ENCODE measurements at places on chromosomes 16 and 17.
A peak's percentile ranks its signal among the peaks of the same experiment; 100 is the strongest.

DNA sequence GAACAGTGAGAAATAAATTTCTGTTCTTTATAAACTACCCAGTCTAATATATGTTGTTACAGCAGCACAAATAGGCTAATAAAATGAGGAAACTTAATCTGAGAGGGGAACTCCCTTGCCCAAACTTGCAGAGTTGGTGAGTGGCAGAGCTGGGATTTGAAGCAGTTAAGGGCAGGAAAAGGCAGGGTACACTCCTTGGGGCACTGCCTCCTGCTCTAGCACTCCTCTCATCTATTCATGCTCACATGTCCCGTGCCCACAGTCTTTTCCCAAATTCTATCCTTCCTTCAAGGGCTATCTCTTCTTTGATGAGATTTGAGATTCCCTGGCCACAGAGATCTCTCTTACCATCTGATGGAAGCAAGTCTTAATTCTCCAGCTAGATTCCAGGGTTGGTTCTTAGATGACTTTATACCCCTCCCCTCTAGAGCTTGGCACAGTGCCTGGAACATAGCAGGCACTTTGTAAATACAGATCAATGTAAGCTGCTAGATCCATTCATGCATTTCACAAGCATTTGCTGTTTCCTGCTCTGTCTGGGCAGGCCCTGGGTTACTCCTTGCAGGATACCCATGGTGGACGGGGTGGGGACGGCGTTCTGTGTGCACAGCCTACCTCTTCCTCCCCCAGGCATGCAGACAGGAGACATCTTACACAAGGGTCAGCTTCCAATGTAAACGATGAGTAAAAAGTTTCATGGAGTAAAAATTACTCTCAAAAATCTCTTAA is 39.2 kb upstream of the ABCC12 start:
- no peak for DNase-seq

- no peak for DNase-seq
Observed at GRCh38 chr17:41737680-41738023, 3.2 kb upstream of the HAP1 start.

GRCh38 chr16:3017794-3018506 is at the start of gene CLDN6:
Gene CLDN6, minus strand, starts transcription at chr16:3018183. Its CDS starts 2,162 bp downstream, at chr16:3016021.
- no peak for DNase-seq

DNA sequence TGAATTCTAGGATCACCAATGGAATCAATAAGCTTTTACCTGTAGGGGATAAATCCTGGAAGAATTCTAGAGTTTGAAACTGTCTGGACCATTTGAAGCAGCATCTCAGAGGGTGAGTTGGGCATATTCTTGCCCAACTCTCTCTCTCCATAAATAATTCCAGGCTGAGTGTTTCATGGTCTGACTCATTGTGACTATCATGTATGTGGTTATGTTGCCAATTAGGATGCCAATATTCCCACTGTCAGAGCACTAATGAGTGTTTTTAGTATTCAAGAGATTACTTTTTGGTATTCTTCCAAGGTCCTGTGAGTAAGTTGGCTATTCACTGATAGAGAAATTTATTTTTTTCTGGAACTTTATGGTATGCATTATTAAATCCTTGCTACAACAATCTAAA is 456.9 kb downstream of the TOX3 start:
- DNase-seq = no peak

DNA sequence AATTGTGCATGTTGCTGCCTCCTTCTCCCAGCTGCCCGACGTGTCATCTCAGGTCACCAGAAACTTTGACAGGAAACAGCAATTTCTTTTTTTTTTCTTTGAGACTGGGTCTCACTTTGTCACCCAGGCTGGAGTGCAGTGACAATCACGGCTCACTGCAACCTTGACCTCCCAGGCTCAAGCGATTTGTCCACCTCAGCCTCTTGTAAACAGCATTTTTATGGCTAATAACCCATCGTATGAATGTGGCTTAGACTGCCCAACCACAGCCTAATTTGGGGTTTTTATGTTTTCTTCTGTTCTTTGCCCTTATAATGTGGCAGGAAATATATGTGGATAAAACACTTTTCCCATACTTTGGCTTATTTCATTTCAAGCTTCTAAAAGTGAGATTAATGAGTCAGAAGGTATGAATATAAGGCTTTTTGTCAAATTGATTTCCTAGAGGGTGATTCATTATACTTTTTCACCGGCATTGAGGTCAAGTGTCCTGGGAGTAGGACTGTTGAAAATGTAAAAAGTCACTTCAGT is 31.0 kb upstream of the SLC5A10 start:
- DNase-seq = no peak

DNA sequence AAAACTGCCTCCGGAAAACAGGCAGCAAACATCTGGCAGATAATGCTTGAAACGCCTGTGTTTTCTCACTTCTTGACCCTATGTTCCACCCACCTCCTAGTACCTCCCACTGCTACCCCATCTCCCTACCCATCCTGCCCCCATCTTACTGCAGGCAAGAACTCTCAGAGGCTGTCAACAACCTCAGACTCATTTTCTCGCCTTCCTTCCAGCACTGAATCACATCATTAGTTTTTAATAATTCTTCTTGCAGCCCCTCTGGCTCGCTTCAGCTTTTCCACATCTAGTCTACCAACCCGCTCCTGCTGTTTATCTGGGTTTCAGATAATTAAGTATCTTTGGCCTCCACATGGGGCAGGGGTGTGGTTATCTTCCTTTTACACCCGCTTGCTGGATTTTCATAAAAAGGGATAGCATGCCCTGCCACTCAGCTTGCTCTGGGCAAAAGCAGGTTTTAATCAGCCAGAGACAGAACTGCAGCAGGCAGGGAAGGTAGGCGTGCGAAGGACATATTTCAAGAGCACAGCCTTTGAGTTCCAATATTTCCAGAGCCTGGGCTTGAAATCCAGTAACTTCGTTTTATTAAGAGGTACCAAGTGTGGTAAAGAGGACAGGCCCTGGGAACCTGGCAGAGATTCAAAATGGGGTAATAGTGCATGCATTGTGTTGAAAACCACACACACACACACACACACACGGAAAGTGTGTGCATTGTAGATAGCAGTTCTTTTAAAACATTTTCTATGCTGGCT is 87.5 kb downstream of the BMERB1 start:
- DNase-seq = peak; percentile 71

DNA sequence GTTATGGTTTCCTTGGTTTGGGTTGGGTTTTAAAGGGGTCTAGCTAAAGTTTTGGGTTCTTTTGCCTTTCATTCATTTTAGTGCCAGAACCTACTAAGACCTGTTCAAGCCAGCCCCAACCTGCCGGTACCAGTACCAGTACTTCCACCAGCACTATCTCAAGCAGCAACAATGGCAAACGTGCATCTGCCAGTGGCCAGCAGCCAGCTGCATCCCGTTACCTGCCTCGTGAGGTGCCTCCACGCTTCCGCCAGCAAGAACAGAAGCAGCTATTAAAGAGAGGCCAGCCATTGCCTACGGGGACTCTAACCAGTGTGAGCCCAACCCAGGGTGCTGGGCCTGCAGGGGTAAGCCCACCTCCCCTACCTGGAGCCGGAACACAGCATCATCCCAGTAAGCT is 72.9 kb downstream of the TNRC6C start:
- DNase-seq = no peak

DNA sequence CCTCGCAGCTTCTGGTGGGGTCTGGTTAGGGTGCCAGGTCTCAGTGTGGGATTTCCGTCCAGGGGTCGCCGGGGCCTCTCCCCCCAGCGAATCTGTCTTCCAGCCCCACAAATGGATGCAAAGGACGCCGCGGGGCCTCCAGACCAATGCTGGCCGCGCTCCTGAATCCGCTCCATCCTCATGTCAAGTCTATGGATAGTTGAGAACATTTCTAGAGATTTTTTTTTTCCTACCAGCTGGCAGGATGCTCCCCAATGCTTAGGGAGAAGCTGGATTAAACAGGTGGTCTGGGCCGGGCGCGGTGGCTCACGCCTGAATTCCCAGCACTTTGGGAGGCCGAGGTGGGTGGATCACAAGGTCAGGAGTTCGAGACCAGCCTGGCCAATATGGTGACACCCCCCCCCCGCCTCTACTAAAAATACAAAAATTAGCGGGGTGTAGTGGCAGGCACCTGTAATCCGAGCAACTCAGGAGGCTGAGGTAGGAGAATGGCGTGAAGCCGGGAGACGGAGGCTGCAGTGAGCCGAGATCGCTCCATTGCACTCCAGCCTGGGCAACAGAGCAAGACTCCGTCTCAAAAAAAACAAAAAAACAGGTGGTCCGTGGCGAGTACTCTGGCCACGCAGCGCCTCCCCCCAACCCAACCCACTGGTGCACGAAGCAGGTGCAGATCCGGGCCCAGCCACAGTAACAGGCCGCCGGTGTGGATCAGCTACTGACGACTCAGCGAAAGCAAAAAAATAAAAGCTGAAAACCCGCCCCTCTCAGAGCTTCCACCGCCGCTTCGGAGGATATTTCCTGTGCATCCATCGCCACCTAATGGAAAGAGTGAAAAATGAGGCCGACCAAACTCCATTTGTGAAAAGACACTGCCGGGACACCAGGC is 1.1 kb upstream of the NXN start:
- DNase-seq = peak; percentile 91

DNA sequence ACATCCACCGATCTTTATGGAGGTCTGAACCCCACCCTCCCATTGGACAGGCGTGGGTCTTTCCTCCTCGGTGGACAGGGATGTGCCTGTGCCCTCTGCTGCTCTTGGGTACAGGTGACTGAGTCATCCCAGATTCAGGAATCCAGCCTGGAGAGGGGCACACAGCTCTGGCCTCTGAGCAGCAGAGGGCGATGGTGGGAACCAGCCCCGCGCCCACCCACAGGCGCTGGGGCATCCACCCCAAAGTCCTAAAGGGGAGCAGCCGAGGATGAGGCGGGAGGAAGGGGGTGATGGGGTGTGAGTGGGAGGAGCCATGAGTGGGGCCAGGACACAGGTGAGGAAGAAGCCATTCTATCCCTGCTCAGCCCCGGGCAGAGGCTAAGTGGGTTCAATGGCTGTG is 35.0 kb downstream of the ENGASE start:
- DNase-seq = no peak

DNA sequence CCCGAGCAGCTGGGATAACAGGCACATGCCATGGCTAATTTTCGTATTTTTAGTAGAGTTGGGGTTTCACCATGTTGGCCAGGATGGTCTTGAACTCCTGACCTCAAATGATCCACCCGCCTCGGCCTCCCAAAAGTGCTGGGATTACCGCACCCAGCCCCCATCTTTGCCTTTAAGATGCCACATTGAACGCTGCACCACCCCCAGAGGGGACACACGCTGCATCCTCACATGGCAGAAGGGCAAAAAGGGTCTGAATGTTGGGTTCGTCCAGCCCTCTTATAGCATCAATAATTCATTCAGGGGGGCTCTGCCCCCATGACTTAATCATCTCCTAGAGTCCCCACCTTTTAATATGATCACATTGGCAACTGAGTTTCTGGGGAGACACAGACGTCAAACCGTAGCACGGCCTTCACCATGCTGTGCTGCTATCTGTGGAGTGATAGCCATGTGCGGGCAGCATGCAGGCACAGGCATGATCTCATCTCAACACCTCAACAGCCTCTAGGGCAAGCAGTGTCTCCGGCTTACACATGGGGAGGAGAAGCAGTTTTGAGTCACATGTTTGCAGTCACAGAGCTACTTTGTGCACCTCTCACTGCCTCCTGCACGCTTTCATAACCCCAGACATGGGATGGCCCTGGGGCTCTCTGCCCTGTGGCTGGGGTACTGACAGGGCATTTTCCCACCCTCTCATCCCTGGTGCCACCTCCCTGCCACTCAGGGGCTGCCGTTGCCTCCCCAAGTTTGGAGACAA is 30.0 kb downstream of the IL21R start:
- DNase-seq = no peak

DNA sequence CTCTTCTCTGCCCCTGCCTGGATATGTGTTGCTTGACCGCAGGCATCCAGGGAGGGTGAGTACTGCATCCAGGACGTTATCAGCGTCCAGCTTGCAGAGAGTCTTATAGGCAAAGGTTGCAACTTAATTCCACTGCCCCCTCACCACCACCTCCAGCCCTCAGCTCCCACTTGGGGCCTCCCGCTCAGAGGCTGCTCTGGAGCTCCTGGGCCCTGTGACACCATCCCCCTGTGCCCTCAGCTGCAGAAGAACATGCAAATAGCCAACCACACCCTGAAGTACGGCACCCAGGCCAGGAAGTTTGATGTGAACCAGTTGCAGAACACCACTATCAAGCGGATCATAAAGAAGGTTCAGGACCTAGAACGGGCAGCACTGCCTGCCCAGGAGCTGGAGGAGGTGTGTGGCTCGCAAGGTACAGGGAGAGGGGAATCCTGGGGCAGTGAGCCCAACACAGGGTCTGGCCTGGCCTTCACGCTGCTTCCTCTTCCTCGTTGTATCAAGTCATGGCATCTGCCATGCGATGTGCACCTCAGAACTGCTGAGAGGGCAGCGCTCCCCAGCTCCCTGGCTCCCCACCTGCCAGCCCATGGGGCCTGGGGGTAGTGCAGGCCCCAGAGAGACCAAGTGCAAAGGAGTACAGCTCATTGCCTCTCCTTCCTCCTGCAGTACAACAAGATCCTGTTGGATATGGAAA is 9.6 kb downstream of the ACE start:
- DNase-seq = no peak

DNA sequence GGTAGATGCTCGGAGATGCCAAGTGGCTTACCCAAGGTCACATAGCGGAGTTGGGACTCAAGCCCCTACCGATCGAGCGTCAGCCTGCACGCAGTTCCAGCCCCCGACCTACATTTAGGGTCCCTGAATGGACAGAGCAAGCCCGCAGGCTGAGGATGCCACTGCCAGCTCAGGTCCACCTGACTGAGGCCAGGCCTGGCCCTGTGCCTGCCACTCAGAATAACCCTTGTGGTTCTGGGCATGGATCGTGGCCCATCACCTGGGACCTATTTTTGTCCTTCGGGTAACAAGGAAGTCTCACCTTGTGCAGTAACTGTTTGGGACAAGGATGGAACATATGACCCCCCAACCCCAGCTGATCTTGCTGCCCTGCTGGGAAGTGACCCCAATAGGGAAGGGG is 17.1 kb downstream of the CDH16 start:
- no peak for DNase-seq

- DNase-seq = no peak
Observed at GRCh38 chr17:7294614-7295153, at the start of gene YBX2. Gene YBX2, minus strand, starts transcription at chr17:7294639. Its CDS starts 139 bp downstream, at chr17:7294500.

GRCh38 chr16:49842972-49843371 is 12.9 kb downstream of the ZNF423 start:
- no peak for DNase-seq

DNA sequence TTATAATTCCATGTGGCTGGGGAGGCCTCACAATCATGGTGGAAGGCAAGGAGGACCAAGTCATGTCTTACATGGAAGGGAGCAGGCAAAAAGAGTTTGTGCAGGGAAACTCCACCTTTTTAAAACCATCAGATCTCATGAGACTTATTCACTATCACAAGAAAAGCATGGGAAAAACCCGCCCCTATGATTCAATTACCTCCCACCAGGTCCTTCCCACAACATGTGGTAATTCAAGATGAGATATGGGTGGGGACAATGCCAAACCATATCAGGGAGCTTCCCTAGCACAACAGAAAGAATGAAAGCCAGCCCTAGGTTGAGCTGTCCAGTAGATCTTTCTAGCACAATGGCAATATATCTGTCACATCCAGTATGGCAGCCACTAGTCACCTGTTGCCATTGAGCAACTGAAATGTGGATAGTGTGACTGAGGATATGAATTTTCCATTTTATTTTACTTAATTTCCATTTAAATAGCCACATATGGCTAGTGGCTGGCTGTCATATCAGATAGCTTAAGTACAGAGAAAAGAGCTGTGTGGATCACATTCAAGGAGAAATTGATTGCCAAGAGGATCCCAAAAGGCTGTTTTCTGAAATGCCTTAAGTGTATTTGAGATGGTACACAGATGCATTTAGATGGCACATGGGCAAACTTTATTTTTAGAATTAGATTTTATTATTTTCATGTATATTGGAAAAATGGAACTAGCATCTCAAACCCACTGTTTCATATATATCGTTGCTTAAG is 273.0 kb downstream of the GRIN2A start:
- DNase-seq = no peak

Data from pons (tissue), 1 donor.